MG63 (cell line): ENCODE measurements at places on chromosomes 5 and 9. TPM values are rescaled to one million over a fixed set of nuclear protein-coding genes. Genes with fewer than 3 reads are reported as not detected.

DNA sequence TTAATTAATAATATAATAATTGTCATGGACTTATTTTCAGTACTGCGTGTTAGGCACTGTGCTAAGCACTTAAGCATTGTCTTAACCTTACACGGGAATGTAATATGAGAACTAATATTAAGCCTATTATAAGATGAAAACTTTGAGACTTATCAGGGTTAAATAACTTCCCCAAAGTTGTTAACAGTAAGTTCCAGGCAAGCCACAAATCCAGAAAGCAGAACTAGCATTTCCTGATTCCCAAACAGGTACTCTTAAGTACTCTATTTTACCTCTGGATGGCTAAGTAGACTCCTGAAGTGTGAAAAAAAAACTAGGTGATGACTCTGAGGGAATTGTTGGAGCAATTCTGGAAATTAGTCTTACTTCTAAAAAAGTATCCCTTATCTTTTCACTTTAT, 23.8 kb downstream of the GABRG2 start:
- no peak for DNase-seq

- no peak for DNase-seq
Observed at GRCh38 chr9:129854588-129855110, 19.4 kb downstream of the USP20 start.

- DNase-seq, result no peak
Observed at GRCh38 chr5:143771189-143771588, 40.8 kb upstream of the HMHB1 start.

DNA sequence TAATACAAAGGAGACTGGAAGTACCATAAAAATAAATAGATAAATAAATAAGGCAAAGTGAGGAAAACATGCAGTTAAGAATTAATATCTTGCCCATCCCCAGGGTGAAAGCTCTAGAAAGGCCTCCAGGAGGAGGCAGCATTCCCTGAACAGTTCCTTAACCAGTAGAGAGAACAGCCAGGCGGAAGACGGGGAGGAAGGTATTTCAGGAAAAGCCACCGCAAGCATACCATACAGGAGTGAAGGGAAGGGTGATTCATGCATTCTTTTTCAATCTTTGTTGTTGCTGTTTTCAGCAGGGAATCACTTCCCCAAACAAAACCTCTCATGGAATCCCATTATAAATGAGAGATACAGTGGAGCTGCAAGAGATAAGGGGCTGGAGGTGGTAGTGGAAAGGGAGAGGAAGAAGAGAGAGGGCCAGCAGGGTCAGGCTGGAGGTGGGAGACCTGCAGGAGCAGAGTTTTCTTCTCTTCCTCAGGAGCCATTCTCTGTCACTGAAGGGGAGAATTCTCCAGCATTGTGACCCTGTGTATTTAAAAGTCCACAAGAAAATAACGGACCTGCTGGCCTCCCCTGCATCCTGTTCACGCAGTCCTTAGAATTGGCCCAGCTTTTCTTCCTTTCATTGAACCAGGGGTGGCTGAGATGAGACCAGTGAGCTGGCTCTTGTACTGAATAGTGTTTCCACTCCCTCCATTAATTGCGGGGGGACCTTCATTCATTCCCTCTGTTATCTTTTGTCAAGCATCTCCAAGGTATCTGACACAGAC, 255.9 kb downstream of the FAM114A2 start:
- DNase-seq, result no peak

DNA sequence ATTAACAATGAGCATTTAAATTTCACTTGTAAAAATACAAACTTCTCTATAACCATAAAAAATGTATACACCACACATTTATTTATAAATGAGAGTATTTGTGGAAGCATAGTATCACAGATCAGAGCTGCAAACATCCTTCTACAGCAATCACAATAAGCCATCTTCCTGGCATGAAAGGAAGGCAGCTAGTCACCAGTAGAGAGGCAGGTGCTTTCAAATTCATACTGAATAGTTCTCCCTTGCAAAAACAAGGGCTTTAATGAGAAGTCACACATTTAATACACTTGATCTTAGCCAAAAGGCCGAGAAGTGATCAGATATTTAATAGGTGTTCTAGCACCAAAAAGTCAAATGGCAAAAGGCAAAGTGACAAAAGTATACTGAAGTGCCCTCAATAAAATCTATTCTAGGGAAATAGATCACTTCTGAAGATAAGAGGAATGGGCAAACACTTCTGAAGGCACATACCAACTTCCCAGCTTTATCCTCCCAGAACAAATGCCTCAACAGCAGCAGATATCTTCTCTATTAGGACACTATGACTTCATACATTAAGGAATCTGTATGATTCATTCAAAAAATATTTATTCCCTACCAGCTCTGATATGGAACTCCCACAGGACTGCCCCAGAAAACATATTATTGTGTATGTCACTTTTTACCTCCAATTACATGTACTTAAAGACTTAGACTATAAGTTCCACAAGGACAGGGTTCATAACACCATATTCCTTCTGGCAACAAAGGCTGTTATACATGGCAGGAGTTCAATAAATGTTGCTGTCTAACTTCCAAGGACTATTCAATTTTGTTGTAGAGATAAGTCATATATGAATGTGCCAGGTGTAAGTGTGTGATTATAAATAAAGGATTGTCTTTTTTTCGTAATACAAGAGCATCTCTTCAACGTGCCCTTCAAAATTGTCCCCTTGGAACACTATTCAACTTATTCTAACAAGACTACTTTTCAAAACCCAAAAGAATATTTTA, 31.7 kb downstream of the MAPKAP1 start:
- DNase-seq, result no peak

DNA sequence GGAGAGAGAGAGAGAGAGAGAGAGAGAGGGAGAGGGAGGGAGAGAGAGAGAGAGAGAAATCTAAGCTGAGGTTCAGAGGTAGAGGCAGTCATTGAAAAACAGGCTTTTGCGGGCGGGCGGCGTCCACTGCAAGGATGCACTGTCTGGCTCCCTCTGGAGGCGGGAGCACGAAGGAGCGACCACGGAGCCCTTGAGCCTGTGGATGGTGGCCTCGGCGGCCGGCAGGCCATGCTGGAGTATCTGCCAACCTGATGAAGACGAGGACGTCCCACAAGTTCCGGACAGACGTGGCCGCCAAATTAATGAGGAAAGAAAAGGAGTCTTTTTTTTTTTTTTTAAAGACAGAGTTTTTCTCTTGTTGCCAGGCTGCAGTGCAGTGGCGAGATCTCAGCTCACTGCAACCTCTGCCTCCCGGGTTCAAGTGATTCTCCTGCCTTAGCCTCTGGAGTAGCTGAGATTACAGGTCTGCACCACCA, 2.2 kb upstream of the CCDC125 start:
- DNase-seq, result peak; percentile 84

GRCh38 chr9:87557996-87558395, 60.3 kb downstream of the DAPK1 start:
- peak; percentile 46 for DNase-seq

GRCh38 chr9:119453980-119454379, 84.7 kb upstream of the BRINP1 start:
- no peak for DNase-seq

DNA sequence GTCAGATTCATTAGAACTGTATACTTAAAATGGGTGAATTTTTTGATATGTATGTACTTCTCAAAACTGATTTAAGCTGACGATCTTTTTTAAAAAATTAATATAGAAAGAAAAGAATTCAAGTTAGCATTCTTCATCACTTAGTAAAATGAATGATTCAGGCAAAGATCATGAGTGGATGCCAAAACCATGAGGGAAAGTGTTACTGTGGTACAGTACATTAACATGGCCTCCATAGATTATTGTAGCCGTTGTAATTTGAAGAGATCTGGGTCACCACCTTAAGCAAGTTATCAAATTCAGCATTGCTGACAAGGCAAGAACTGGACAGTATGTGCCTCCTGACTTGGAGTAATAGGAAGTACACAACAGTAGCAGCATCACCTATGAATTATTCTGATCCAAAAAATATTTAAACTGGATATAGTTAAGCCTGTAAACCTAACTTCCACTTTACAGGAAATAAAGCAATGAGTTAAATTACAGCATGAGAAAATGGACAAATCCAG, 29.7 kb downstream of the C9orf85 start:
- DNase-seq, result no peak

DNA sequence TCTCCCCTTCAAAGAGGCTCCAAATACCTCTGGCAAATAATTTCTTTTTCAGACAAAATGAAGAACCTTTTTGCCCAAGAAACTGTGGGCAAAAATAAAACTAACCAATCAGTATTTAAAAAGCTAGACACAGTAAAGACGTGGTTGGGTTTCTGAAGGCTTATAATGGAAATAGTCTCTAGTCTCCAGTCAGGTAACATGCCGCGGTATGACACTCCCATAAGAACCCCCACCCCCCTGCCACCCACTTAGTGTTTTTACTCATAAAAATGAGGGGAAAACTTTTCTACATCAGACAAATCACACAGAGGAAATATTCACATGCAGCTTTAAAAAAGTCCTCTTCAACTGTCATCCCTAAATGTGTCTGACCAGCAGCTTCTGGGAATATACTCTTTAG, 105.3 kb downstream of the THBS4 start:
- no peak for DNase-seq

DNA sequence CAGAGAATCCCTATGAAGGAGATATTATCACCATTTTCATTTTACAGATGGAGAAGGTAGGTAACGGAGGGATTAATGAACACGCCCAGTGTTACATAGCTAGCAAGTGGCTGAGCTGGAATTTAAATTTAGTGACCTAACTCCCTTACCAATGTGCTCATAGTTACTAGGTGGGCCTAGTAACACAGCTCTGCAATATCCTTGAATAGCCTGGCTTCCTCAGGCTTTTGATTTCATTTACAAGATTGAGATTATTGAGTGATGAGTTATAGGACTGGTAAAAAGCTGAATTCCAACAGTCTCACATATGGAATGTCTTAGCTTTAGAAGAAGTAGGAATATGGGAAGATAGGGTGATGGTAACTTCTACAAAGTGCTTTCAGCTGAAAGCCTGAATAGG, 336.3 kb upstream of the KIF2A start:
- no peak for DNase-seq

DNA sequence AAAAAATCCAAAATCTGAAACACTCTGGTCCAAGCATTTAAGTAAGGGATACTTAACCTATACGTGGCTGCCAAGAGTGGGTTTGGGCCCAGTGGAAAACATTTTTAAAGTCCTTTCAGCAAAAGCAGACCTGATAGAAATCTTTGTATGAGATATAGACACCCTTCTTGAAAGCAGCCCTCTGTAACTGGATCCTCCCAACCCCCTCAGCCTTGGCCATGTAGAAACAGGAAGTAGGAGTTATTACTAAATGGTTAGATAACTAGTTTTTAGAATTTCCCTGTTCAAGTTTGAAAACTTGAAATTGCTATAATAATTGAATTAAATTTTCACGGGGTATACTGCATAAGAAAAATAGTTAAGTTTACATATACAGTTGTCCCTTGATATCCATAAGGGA, 111.3 kb upstream of the PCA3 start:
- no peak for DNase-seq

GRCh38 chr9:20028192-20028848, 239.5 kb upstream of the SLC24A2 start:
- DNase-seq, result no peak

- no peak for DNase-seq
Observed at GRCh38 chr9:4506490-4506889, 16.2 kb downstream of the SLC1A1 start.

GRCh38 chr5:157193699-157194424, 13.2 kb downstream of the ITK start:
- no peak for DNase-seq

DNA sequence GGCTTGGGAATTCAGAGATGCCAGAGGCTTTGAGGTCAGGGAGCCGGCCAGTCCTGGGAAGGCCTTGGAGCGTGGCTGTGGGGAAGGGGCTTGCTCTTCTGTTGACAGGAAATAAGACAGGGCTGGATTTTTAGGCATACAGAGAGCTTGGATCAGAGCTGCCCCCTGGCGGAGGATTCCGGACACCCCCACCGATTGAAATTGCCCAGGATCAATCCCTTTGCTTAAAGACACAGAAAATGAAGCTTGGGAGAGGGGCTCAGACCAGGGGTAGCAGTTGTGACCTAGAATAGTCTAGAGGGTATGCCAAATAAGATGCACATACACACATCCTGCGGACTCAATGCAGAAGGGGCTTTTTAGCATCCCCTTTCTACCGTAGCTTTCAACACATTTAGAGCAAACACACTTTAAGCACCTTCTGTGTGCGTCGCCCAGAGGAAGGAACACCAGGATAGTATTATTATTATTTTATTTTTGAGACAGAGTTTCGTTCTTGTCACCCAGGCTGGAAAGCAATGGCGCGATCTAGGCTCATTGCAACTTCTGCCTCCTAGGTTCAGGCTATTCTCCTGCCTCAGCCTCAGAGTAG, 1.7 kb upstream of the NTMT1 start:
- peak; percentile 54 for DNase-seq

DNA sequence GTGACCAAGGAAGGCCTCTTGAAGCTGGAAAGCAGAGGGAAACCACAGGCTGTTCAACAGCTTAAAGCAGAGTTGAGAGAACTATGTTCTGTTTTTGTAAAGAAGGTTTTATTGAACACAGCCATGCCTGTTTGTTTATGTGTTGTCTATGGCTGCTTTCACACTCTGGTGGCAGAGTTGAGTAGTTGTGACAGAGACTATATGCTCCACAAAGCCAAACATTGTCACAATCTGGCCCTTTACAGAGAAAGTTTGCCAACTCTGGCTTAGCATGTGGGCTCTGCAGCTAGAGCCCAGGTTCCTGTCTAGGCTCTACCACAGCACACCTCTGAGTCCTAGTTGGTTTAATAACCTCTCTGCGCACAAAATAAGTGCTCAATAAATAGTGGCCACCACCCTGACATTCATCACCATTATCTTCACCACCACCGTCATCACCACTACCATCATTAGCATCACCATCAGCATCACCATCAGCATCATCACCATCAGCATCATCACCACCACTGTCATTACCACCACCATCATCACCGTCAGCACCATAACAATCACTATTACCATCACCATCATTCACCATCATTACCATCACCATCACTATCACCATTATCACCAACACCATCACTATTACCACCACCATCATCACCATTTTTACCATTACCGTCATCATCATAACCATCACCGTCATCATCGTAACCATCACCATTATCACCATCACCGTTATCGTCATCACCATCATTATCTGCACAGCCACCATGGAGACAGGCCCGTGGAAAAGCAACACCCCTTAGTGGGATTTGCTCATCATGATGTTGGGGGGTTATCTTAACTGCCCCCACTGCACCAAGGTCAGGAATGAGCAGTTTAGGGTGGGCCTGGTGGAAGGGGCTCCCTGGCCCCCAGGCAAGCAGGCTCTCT, 18.3 kb downstream of the AKNA start:
- no peak for DNase-seq

The SHISAL2B gene
- total RNA-seq, result not detected in 2 replicates

The CLIC3 gene
- total RNA-seq, result not detected in 2 replicates

The STPG3 gene
- total RNA-seq, result not detected in 2 replicates

The BSPRY gene
- not detected in 2 replicates for total RNA-seq
